ENCODE measurements at places on chromosomes 2 and 18.
A peak's percentile ranks its signal among the peaks of the same experiment; 100 is the strongest.

DNA sequence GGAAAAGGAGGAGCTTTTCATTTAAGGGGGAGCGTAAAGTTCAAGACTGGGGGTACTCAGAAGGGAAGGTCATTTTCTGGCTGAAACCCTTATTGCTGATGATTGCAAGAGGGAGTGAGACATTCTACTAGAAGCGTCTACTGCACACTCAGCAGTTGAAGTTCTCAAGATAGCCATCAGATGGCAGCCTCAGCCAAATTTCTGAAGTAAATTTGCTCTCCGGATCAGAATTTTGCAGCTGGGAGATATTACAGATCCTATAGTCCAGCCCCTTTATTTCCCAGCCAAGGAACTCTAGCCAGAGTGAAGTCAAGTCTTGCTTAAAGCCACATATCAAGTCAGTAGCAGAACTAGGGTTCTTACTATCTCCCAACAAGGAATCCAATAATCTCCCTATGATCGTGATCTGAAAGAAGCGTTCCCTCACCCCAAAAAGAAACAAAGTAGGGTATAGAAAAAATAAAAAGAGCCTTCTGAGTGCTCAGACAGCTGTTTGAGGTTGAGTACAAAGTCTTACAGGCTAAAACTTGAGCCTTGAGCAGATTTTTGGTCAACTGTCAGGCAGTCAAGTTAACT, 24.0 kb downstream of the RAX start:
- peak; percentile 68 for DNase-seq

DNA sequence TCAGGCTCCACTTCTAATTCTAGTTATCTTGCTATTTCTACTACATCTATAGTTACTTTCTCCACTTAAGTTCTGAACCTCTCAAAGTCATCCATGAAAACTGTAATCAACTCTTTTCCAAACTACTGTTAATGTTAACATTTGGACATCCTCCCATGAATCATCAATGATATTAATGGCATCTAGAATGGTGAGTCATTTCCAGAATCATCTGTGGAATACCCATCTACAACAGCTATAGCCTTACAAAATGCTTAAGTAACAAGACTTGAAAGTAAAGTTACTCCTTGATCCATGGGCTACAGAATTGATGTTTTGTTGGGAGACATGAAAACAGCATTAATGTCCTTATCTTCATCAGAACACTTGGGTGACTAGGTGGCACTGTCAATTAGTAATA, 35.4 kb downstream of the BARD1 start:
- DNase-seq, result no peak

DNA sequence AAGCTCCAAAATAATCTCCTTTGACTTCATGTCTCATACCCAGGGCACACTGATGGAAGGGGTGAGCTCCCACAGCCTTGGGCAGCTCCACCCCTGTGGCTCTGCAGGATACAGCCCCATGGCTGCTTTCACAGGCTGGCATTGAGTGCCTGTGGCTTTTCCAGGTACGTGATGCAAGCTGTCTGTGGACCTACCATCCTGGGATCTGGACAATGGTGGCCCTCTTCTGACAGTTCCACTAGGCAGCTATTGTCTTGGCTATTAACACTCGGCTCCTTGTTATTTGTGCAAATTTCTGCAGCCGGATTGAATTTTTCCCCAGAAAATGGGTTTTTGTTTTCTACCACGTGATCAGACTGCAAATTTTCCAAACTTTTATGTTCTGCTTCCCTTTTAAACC, 634.2 kb downstream of the TSN start:
- no peak for DNase-seq

GRCh38 chr2:183243758-183244157, 119.5 kb downstream of the NUP35 start:
- DNase-seq, result no peak

DNA sequence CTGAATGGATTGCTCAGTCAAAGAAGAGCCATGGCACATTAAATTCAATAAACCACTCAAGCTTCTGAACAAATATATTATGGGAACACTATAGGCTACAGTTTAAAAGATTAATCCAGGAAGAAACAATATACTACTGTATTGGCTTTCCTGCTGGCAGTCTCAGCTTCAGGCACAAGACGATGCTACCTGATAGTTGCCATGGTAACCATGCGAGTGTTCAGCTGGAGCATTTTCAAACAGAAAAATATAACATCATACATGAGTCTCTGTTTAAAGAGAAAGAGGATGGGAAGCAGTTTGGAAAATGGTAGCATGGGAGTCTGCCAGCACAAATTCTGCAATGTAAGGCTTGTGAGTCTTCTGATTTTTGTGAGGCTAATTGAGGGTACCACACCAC, 65.9 kb upstream of the CPO start:
- peak; percentile 51 for DNase-seq

- no peak for DNase-seq
These were observed 39.5 kb downstream of the ARL4C start for GRCh38 chr2:234457421-234457820.

GRCh38 chr2:181063696-181064095, 83.3 kb downstream of the UBE2E3 start:
- no peak for DNase-seq

GRCh38 chr2:24725956-24726355, 67.2 kb downstream of the PTRHD1 start:
- DNase-seq, result peak; percentile 22

- no peak for DNase-seq
These were observed 28.1 kb downstream of the TRMT61B start for GRCh38 chr2:28842042-28842441.

DNA sequence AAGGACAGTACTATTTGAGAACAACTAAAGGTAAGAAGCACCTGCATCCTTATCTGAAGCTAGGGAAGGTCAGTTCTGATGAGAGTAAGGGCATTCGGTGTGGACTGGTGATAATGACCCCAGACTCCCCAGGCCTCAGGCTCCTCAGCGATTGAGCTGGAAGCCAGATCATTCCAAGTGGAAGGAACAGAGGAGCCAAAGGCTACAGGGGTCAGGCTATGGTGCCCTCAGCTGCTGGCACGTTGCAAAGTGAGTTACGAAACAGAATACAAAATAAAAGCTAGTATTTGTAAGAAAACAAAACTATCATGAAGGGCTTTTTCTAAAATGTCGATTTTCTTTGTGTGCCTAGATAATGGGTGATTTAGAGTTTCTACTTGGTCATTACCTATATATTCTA, 168.5 kb upstream of the LRRTM1 start:
- no peak for DNase-seq

DNA sequence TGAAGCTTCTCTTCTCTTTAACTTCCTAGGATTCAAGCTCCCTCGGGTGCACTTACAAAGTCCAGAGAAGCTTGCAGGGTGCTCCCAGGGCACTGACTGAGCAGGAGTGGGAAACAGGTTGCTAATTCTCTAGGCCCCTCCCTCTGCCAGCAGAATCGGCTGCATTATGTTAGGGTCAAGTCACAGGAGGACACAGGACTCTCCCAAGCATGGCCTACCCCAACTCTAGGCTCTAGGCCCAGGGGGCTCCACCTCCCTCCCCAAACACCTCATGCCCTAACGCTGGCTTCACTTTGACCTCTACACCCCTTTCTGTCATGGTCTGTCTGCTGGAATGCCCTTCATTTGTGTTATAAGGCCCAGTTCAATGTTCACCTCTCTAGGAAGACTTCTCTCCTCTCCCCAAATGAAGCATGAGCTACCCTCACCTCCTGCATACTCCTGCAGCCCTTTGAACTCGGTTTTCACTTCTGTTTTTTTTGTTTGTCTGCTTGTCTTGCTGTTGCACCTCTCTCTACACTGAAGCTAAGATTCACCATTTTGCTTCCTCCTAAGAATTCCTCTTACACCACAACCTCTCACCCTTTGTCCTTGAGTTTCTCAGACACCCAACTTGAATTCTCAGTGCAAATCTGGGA, 521.8 kb upstream of the ID2 start:
- no peak for DNase-seq

DNA sequence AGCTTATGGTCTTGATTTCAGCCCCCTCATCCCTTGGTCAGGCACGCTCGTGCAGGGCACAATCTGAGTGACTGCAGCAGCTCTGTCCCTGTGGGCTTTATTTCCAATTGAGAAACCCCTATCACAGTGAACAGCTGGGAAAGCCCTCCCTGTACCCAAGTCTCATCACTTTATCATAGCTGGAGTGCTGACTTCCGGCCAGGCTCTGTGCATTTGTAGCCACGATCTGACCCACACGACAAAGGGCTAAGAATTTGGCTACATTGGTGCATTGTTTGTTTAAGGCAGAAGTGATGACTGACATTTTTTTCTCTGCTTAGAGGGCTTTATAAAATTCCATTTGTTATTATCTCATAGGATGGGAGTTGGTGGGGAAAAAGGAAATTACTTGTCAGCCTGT, 184.4 kb downstream of the KCNS3 start:
- no peak for DNase-seq

GRCh38 chr2:12315224-12315623, 401.5 kb upstream of the TRIB2 start:
- peak; percentile 14 for DNase-seq

DNA sequence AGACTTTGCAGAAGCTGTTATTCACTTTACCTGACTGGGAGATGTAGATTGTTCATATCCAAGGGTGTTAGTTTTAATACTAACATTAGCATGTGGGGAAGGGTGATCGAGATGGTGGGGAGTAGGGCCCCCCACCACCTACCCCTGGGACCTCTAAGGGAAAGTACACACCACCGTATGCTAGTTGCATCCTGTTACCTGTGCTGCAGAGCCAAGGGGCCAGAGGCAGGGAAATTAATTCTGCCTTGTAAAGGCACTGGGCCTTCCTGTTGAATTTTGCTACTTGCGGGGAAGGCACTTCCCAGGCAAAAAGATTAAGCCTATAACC, 9.0 kb downstream of the STEAP3 start:
- DNase-seq, result no peak

- DNase-seq, result no peak
These were observed 72.6 kb downstream of the EVA1A start for GRCh38 chr2:75488157-75488556.

- DNase-seq, result no peak
These were observed 188.8 kb downstream of the CAMKMT start for GRCh38 chr2:44550561-44550960.

DNA sequence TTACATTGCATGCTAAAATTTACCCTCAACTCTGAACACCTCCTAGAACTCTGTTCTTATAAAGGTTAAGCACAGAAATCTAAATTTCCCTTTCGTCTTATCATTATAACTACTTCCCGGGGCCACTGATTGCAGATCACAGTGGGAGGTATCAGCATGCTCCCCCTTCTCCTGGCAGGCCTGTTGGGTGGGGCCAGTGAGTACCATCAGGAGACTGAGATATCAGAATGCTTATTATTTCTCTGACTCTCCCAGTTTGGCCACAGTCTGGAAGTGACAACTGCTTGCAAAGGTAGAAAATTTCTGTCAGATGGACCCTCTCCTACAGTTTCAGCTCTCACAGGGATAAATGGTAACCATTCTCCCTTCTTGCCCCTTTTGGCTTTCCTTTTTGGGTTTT, 62.6 kb downstream of the DSEL start:
- peak; percentile 57 for DNase-seq

- DNase-seq, result no peak
These were observed 2.2 kb downstream of the MOCOS start for GRCh38 chr18:36189486-36189885.

GRCh38 chr2:156329927-156330726, 2.4 kb downstream of the NR4A2 start:
- DNase-seq, result no peak

GRCh38 chr2:51722311-51722710, 690.4 kb upstream of the NRXN1 start:
- no peak for DNase-seq

DNA sequence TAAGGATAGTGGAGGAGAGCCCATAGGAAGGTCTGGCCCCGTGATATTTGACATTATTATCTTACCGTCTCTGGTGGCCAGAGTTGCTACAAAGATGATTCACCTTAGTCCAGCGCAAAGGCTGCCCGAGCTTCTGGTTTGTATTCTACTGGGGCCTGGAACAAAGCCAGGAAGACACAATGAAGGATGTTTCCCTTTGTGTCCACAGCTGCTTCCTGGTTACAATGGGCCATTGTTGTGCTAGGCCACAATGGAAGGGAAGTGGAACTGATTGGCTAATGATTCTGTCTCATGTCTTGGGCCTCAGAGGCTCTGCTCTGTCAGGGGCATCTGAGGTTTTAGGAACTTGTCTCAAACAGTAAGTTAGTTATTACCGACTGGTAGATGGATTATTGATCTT, 132.2 kb downstream of the TDRD15 start:
- peak; percentile 56 for DNase-seq

GRCh38 chr2:102784940-102785339, 23.1 kb downstream of the TMEM182 start:
- no peak for DNase-seq

GRCh38 chr2:3450385-3451010, 68.8 kb downstream of the ADI1 start:
- DNase-seq, result peak; percentile 17

GRCh38 chr2:237354892-237355291, 59.1 kb downstream of the COL6A3 start:
- no peak for DNase-seq

GRCh38 chr2:5766561-5766960, 74.4 kb downstream of the SOX11 start:
- no peak for DNase-seq

DNA sequence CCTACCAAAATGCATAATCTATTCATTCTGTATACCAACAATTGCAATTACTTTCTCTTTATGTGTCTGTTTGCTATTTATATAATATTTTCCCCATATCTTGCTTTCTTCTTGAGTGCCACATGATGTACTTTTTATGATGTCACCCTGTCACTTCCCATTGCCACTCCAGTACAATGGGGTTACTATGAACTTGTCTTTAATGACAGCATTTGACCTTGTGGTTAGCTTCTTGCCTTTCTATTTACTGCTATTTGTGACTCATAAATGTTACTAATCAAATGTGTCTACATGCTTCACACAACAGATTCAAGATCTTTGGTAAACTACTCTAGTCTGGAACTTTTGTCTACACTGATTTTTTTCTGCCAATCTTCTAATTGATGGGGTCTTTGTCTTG, 486.3 kb downstream of the NR4A2 start:
- no peak for DNase-seq

- no peak for DNase-seq
These were observed 635.7 kb downstream of the FBXO15 start for GRCh38 chr18:73511771-73512503.

- DNase-seq, result no peak
These were observed 98.9 kb upstream of the CHRNA1 start for GRCh38 chr2:174863183-174863582.

DNA sequence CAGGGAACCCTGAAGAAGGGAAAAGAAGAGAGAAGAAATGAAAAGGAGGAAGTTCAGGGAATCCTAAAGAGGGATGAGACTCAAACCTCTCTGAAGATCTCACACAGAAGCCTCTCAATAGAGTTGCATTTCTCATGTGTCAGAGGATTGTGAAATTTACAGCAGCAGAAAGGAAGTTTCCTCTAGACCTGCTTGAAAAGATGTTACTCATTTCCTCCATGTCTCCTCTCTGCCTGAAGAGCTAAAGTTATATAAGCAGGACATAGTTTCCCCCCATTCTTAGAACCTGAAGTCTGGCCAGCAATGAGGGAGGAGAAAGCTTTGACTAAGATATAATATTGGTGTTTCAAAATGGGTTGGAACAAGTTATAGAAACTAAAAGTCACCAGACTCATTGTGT, 1155.6 kb downstream of the LRP1B start:
- DNase-seq, result no peak
